ENCODE measurements at places on chromosomes 1 and 21.

- DNase-seq: no peak
Measured at GRCh38 chr1:245742896-245743295, 588.1 kb downstream of the KIF26B start.

DNA sequence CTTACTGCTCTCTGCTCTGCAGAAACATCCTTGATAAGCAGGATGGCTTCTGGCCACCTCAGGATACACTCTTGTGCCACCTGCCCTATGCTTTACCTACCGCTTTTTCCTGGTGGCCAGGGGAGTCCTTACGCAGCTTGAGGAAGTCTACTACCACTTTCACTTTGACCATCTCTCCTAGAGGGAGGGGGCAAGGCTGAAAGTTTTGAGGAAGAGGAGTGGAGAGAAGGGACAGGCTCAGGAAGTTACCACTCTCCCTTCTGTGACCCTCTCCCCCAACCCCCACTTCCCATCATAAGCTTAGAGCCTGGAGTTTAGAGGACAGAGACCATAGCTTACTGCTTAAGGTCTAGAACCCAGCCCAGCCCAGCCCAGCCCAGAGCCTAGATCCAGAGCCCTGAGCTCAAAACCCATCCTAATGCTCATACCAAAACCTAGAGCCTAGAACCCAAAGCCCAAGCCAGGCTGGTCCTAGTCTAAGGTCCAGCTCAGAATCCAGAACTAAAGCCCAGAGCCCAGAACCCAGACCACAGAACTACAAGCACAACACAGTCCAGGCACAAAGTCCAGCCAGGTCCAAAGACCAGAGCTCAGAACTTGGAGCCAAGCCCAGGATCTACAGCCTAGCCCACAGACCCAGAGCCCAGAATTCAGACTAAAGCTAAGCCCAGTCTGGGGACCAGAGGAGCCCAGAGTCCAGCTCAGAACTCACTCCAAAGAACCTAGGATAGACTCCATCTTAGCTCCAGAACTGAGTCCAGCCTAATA is 18.0 kb upstream of the MFSD2A start:
- DNase-seq: peak; percentile 70

DNA sequence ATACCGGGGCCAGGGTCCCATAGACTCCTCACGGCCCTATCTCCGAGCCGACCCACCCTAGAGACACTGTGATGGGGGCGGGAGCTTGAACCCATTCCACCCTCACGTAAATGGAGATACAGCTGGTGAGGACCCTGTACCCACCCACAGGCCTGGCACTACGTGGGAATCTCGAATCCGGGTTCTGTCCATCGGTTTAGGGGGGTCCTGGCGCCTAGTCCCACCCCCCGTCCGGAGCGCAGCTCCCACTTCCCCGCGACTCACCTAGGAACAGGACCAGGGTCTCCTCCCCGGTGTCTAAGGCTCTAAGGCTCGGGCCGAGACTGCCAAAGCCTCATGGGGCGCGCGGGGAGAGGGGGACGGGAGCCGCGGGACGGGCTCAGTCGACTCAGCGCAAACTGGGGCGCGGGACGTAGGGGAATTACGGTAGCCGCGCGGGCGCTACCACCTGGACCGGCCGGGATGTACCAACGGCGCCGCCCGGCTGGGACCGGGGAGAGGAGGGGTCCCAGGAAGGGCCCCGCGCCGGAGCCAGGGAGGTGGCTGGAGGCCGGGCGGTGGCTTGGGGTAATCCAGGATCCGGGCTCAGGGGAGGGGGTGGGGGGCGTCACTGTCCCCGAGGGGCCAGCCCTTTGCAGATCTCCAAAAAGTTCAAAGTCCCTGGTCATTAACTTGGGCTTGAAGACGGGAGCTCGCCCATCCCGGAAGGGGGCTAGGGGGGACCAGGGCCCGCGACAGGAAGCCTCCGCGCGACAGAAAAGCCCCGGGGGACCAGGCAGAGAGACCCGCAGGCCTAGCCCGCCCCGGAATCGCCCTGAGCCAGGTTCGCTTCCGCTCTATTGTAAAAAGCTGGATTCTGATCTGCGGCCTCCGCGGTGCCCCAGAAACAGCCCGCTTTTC is 1.0 kb downstream of the PLEKHG5 start:
- peak; percentile 18 for DNase-seq

DNA sequence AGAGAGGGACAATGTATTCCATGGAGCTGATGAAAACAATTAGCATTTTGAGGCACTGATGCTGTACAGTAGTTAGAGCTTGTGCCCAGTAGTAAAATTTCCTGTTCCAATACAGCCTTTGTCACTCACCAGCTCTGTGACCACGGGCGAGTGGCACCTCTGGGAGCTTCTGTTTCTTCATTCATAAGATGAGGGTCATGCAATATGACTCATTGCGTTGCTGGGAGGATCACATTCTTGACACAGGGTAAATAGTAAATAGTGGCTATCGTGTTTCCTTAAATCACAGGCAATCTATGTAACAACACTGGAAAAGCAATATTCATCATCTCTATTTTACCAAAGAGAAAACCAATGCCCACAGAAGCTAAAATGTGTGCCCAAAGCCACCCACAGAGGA is 4.5 kb upstream of the LRRC52 start:
- peak; percentile 12 for DNase-seq

DNA sequence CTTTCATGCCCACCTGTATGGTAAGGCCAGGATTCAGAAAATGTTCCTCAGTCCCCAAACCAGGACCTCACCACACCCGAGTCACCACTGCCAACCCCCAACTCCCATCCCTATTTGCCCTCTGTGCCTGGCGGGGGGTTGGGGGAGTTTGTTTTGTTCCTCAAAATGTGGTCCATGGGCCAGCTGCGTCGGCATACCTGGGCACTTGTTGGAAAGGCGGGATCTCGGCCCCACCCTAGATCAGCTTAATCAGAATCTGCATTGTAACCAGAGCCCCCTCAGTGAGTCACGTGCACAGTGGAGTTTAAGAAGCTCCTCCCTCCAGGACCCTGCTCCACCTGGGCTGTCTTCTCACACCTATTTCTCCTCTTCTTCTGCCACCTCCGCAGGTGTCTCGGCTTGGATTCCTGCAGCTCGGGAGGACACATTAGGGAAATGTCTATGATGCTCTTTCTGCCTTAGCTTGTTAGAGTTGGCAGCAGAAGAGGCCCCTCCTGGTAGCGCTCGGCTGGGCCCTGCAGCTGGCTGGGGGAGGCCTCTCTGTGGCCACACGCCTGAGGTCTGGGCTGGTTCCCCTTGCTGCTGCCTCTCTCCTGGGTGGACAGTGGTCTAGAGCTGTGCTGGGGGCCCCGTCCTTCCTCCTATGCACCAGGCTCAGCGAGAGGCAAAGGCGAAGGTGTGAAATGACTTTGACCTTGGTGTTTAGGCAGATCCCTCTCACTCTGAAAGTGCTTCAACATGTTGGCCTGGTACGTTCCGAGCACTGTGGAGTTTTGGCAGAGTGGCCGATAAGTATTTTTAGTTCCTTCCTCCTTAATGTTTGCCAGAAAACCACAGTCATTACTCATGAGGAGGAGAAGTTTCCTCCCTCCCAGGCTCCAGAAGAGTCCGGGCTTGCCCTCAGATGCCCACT is 41.8 kb upstream of the CAMTA1 start:
- peak; percentile 82 for DNase-seq

- DNase-seq: no peak
Measured at GRCh38 chr1:33259879-33260278, 3.6 kb downstream of the ZNF362 start.

- DNase-seq: no peak
Measured at GRCh38 chr1:4027492-4028138, 127.5 kb upstream of the C1orf174 start.

DNA sequence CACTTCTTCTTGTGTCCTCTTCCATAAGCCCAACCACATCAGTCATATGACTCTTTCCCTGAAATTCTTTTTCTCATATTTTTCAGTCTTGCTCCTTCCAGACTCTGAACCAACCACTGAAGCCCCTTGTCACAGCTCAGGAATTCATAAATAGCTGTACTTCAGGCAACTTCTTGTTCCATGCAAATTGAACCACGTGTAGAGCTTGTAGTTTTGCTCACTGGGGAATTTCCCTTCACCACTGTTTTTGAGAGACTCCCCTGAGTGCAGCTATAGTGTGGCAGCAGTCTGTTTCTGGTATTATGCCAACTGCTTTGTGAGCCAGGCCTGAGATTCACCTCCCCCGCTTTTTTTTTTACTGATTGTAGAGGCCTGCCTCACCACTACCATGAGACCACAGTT is 150.3 kb upstream of the SPAG17 start:
- DNase-seq: no peak

GRCh38 chr1:108075055-108075454 is 110.1 kb upstream of the VAV3 start:
- DNase-seq: peak; percentile 58

DNA sequence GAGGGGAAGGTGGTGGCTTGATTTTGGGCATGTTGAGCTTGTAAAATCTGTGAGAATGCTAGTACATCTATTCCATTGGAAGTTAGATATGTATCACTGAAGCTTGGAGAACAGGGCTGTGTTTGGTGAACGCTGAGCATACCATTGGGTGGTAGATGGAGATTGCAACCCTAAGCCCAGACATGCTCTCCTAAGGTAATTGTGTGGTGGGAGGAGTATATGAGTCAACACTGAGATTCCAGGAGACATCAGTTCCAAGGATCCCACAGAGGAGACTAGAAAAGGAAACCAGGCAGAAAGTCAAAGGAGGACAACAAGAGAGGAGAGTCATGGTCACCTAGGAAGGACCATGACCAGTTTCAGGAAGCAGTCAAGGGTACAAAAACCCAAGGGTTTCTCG is 60.4 kb downstream of the KIF21B start:
- DNase-seq: no peak

- peak; percentile 82 for DNase-seq
Measured at GRCh38 chr21:43818685-43819084, 29.3 kb downstream of the RRP1 start.

GRCh38 chr1:57789936-57790335 is 366.1 kb upstream of the DAB1 start:
- no peak for DNase-seq

DNA sequence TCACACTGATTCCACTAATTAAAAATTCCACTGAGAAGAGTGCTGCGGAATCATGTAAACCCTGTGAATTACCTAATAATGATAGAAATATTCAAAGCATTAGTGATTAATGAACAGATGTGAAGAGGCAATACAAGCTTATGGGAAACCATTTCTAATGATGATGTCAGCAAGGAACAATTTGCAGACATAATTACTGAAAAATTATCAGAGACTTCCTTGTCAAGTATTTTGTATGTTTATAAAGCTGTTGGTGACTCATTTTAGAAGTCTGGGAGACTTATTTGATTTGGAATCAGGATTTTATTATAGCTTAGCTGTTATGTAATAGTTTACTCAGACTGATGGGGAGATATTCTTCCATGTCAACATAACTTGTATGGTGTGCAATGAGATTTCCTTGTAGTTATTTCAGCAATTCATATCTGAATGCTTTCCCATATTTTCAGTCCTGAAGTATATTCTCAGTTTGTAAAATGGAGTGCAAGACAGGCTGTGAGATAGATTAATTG is 135.5 kb downstream of the TGFB2 start:
- DNase-seq: no peak
